CD4-positive, alpha-beta T cell treated with Interferon gamma for 1 hour (primary cell): ENCODE measurements at places on chromosomes 1 and 21.

DNA sequence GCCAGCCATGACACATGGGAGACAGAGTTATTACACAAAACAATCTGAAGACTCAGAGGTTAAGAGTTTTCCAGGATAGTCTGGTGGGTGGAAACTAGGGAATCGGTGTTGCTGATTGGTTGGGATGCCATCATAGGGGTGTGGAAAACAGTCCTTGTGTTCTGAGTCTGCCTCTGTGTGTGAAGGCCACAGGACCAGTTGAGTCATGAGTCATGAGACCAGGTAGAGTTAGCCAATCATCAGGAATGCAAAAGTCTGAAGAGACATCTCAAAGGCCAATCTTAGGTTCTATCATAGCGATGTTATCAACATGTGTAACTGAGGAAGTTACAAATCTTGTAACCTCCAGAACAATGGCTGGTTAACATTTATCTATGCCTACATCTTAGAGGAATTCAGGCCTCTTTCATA, 49.7 kb upstream of the NEK7 start:
- DNase-seq: no peak

DNA sequence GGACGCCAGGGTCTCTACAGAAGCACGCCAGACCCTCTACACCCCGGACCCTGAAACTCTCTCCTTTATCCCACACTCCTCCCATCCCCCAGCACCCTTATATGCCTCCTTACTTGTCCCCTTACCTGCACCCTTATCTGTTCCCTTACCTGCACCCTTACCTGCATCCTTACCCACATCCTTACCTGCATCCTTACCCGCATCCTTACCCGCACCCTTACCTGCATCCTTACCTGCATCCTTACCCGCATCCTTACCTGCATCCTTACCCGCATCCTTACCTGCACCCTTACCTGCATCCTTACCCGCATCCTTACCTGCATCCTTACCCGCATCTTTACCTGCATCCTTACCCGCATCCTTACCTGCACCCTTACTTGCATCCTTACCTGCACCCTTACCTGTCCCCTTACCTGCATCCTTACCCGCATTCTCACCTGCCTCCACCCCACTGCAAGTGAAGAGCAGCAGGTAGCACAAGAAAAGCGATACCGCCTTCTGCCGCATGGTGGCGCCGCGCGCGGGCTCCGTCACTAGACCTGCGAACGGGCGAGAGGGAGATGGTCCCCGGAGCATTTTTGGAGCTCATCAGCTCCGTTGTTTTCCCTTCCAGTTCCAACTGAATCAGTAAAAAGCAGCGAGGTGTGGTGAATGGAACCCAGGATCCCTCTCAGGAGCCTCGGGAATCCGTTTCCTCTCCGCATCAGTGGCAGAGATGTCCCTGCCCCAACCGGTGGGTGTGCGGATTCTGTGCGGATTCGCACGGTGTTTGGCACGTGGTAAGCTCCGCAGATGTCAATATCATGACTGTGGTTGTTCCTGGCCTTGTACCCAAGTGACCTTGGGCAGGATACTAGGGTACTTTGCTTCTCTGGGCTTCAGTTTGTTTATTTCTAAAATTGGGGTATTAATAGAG, 2.9 kb downstream of the IFI6 start:
- DNase-seq: peak; percentile 77

DNA sequence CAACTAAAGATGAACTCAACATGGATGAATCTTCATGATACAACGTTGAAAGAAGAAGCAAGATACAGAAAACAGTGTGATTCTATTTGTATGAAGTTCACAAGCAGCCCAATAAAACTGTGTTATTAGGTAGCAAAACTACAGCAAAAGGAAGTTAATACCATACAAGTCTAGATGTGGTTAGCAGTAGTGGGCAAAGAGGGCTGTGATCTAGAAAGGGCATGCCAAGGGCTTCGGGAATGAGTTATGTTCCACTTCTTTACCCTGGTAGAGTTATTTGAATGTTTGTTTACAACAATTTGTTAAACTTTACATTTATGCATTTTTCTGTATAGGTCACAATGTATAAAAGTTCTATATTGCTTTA, 9.2 kb downstream of the TNFRSF9 start:
- DNase-seq: no peak

GRCh38 chr1:86956221-86956620, 41.8 kb downstream of the HS2ST1 start:
- DNase-seq: no peak

GRCh38 chr1:108897865-108898720, 21.3 kb downstream of the GPSM2 start:
- DNase-seq: no peak

GRCh38 chr1:29827801-29828525, 591.6 kb downstream of the PTPRU start:
- no peak for DNase-seq
